ENCODE measurements at places on chromosomes 7 and 10.

GRCh38 chr7:151688236-151688780 lies 168.6 kb upstream of the RHEB start:
- DNase-seq: no peak

GRCh38 chr10:27742195-27743011 lies 3.2 kb downstream of the MKX start:
- peak; percentile 32 for DNase-seq

DNA sequence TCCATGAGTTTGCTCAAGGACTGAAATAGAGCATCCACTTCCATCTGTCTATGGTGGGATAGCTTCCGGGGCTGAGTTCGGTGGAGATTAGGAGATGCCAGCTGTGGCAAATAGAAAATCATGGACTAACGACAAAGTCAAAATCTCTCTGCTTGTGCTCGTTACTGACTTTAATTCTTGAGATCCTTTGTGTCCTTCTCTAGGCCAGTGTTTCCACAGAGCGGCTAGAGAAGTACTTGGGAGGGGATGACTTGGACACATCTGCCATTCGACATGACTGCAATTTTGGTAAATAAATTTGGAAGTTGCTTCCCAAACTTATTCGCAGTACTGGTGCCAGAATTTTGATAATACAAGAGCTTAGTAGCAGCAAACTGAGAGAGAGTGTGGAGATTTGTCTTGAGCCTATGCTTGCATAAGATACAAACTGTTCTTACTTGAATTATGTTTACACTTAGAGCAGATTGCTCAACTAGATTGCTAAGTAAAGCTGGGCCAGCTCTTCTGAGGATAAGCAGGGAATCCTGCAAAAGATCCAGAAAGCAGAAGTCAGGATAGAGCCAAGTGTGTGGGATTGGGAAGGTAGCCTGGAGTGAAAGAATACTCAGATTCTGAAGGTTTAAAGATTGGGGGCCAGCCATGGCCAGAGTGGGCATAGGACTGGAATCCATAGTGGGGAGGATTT lies 27.6 kb downstream of the ABCC2 start:
- DNase-seq: no peak

- no peak for DNase-seq
Measured at GRCh38 chr7:148485618-148486017, 104.9 kb upstream of the C7orf33 start.

DNA sequence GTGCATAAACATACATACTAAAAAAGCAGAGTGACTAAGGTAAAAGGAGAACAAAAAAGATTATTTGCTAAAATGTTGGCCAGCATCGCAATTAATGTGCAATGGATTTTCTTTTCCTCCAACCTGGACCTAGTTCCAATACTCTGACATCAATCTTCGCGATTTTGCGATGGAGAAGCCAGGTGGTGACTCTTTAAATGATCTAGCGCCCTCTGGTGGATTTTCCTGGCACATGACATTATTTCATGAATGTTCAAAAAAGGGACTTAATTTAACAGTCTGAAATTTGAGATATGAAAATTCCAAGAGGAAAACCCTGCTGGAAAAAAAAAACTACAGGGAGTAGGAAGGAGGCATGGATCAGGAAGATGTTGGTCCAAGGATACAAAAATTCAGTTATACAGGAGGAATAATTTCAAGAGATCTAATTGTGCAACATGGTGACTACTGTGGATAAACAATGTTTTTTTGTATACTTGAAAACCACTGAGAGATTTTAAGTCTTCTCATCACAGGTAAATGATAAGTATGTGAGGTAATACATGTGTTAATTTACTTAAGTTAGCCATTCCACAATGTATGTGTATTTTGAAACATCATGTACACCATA lies 4.3 kb upstream of the KCNMA1 start:
- peak; percentile 40 for DNase-seq

DNA sequence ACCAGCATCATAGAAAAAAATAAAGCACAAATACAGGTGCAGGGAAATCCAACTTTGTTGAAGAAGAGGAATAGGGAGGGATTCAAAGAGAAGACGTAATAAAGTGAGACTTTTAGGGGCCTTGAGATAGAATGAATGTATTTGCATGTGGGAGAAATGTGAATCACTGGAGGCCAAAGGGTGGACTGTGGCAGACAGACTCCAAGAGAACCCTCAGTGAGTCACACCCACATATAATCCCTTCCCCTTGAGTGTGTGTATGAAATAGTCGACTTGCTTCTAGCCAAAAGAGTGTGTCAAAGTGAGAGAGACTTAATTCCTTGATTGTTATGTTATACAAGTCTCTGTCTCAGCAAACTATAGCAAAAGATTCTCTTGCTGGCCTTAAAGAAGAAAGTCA lies 101.3 kb upstream of the GHITM start:
- DNase-seq: no peak

- DNase-seq: no peak
Measured at GRCh38 chr10:44008270-44008916, 359.7 kb upstream of the ZNF32 start.

DNA sequence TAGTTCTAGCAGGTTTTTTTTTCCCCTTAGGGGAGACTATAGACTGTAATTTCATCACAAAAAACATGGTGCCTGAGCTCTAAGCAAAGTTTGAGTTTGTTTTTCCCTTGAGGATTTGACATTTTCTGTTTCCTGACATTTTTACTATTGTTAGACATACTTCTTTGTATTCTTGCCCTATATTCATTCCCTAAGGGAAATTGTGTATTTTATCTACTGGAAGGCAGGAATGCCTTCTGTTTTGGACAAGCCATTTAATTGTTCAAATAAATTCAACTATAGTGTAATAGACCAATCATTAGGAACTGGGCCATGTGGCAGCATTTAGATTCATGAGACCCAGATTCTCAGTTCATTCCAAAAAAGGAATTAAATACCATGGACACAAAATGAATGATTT lies 335.0 kb downstream of the EXOC4 start:
- DNase-seq: no peak

DNA sequence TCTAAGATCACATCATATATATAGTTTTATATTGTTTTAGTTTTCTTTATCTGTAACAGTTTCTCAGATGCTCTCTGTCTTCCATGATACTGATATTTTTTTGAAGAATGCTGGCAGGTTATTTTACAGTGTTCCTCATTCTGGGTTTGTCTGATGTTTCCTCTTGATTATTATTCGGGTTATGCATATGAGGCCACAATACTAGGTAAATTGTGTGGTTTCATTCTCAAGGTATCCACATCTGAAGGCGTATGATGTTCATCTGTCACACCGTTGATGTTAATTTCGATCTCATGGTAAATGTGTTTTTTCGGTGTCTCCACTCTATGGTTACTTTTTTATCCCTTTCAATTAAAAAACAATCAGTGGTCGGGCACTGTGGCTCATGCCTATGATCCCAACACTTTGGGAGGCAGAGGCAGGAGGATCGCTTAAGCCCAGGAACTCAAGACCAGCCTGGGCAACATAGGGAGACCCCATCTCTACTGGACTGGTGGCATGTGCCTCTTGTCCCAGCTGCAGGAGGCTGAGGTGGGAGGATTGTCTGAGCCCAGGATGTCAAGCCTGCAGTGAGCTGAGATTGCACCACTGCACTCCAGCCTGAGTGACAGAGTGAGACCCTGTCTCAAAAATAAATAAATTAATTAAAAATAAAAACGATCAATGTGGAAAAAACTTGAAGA lies 108.9 kb downstream of the TPST1 start:
- no peak for DNase-seq

GRCh38 chr10:3693022-3693697 lies 91.8 kb downstream of the KLF6 start:
- DNase-seq: no peak

- no peak for DNase-seq
Measured at GRCh38 chr7:146652176-146652575, 535.6 kb downstream of the CNTNAP2 start.

- DNase-seq: no peak
Measured at GRCh38 chr10:100899171-100899570, 13.6 kb upstream of the SLF2 start.

GRCh38 chr10:101896225-101896877 lies 52.8 kb upstream of the KCNIP2 start:
- no peak for DNase-seq

DNA sequence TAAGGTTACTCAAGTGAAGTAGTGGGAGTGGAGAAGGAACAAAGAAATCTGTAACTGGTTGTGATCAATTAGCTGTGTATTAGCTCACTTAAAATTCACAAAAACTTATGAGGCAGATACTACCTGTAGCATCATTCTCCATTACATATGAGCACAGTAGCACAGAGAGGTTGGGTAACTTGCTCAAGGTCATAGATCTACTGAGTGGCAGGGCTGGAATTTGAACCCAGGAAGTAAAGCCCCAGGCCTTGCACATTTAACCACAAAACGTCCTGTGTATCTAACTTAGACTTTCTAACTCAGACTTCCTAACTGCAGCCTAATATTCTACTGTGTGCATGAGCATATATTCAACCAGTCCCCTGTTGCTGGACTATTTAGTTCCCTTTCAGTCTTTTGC lies 5.6 kb upstream of the SLF2 start:
- no peak for DNase-seq

DNA sequence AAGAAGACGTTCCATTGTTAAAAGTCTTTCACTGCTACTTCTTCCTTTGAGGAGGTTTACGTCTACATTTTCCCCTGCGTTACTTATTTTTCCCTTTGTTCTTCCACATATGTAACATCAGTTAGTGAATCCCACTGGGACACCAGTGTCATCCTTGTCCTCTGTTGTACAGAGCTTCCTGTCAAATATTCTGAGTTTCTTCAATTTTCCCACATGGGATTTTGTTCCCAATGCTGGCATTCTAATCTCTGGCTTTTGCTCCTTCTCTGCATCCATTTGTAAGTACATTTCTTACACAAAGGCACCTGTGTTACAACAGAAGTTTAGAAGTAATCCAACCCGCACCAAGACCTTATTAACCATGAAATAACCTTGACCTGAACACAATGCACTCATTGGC lies 627.4 kb upstream of the PFKP start:
- DNase-seq: no peak

DNA sequence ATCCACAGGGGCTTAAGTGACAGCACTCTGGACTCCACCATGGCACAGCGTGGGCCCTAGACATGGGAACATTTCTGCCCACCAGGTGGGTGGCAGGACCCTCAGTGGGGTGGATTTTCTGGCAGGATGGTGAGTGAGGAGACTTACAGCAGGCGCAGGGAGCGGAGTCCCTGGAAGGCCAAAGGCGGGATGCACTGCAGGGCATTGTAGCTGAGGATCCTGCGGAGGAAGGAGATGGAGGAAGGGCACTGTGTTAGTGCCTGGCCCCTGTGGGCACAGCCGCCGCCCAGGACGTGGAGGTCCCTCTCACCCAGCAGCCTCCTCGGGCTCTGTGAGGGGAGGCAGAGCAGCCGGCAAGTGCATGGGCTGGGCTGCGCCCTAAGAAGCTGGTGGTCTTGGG lies 154.3 kb downstream of the SLIT1 start:
- DNase-seq: no peak

GRCh38 chr7:66239467-66239856 lies 34.3 kb downstream of the TPST1 start:
- no peak for DNase-seq

GRCh38 chr10:11017570-11018431 lies at the start of gene CELF2:
Gene CELF2, plus strand, starts transcription at chr10:11017872. Its CDS starts 218 bp downstream, at chr10:11018090.
- peak; percentile 55 for DNase-seq

DNA sequence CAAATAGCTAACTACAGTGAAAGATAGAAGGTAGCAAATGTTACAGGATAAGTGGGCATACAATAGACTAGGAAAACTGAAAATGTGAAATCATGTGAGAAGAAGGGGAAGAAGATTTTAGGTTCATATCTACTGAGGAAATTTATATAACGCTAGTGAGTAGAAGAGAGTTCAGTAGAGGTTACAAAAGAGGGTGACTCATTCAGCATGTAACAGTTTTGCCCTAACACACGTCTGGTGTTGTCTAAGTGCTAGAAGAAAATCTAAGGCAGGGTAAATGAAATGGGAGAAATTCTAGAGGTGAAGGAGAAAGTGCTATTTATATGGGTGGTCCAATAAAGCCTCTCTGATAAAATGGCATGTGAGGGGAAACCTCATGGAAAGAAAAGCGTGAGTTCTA lies 731.4 kb upstream of the POT1 start:
- no peak for DNase-seq

DNA sequence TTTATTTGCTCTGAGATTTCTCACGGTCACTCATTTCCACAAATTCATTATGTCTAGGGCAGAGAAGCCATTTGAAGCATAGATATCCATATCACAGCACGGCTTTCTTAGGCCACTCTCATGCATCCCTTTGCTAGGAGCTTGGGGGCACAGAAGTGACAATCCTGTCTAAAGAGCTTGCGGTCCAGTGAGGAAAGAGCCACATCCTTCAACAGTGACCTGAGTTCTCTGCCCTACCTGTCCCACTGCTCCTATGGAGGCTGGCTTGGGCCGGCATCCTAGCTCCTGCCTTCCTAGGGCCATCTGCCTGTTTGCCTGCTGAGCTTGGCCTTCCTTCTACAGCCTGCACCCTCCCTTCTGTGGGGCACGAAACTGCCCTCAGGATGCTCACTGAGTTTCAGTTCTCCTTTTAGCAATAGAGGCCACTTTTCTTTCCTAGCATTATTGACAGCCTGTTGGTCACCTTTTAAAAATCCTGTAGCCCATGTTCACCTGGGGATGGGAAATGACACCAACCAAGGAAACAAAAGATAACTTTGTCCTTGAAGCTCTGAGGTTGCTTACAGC lies 212.1 kb upstream of the GRB10 start:
- DNase-seq: no peak

DNA sequence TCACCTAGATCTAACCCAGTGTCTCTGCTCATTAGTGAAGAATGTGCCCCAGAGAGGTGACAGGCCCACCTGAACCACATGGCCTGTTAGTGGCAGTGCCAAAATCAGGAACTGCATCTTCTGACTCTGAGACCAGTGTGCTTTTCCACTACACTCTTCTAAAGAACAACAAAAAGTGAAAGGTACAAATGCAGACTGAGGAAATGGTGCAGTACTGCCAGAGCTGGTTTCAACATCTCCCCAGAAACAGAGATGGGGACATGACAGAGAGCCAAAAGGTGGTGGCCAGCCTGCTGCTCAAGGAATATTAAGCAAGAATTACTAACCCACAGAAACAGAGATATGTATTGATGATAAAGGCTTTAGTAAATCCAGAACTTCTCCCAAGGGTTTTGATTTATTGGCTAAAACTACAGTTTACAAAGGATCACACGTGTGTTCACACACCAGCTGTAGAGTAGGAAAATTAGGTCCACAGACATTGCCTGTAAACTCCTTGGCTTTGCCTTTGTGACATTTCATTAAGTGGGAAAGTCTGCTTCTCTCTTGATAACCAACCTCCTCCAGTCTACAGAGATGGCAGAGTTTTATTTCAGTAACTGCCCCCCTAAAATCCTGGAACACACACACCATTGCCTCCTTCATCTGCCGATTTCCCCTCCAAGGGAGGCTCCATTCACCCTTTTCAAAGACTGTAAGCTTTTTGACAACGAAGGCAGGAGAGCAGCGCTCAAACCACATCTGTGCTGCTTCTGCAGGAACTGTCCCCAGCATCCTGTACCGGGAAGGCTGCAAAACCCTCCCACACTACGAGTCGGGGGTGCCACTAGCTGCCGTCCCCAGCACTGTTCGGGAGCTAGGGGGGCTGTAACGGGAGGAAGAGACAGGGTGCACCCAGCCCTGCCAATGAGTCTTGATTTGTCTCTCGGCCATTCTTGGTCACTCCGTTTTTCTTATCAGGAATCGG lies 29.8 kb downstream of the GSDME start:
- no peak for DNase-seq

- DNase-seq: no peak
Measured at GRCh38 chr7:111408724-111409123, 153.6 kb downstream of the IMMP2L start.

GRCh38 chr10:121310151-121310711 lies 288.0 kb downstream of the FGFR2 start:
- no peak for DNase-seq

- DNase-seq: no peak
Measured at GRCh38 chr7:47423196-47423595, 158.7 kb downstream of the TNS3 start.

Measured in hippocampal formation (tissue), 2 donors.